ENCODE measurements at places on chromosomes 2 and 18.

GRCh38 chr2:201971531-201972228 is 62.0 kb upstream of the FZD7 start:
- DNase-seq, result no peak

DNA sequence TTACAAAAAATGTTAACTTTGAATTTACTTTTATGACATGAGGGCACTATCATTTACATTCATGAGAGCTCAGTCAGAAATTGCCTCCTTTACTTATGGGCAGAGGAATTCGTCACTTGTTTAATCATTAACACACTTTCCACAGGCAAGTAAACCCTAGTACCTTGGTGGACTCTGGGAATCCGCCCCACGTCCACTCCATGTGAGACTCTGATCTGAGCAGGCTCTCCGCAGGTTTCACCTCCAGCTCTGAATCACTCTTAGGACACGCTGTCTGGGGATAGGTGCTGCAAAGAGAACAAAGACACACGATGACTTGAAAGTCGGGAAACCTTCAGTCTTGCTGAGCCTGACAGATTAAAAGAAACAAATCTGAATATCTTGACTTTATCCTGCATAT is 73.6 kb downstream of the LPIN2 start:
- DNase-seq, result no peak

DNA sequence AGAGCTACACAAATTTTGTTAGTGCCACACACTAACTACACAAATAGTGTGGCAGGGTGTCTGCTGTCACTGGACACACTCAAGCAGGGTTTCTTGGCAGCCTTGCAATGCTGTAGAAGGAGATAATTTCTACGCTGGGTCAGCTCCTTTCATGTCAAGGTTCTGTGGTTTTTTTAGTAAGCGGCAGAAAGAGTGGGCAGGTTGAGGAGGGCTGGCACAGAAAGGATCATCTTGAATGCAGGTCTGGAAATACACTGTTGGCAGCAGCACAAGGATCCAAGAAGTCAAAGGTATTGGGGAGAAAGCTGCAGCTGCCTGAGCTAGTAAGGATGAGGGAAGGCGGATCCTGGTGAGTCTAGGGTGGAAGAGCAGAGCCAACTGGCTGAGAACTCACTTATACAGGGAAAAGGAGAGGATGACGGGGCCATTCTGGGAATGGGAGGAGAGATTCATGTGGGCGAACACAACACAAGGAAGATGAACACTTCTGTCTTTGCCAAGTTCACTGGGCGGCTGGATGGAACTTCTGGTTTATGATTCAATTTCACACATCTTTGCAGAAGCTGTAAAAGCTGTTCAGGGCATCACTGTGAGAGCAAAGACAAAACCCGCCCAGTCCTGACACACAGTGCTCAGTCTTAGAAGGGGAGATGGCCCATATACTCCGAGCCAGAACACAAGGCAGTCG is 16.9 kb upstream of the CYRIA start:
- no peak for DNase-seq

GRCh38 chr2:55012672-55013484 is 37.4 kb downstream of the RTN4 start:
- no peak for DNase-seq

- no peak for DNase-seq
Observed at GRCh38 chr2:129004940-129005490, 686.3 kb upstream of the HS6ST1 start.

GRCh38 chr2:195356026-195356425 is 301.0 kb upstream of the SLC39A10 start:
- DNase-seq, result no peak

GRCh38 chr2:119517433-119517832 is 6.8 kb downstream of the SCTR start:
- DNase-seq, result no peak

GRCh38 chr2:173935305-173935704 is 29.9 kb downstream of the SP3 start:
- DNase-seq, result no peak

DNA sequence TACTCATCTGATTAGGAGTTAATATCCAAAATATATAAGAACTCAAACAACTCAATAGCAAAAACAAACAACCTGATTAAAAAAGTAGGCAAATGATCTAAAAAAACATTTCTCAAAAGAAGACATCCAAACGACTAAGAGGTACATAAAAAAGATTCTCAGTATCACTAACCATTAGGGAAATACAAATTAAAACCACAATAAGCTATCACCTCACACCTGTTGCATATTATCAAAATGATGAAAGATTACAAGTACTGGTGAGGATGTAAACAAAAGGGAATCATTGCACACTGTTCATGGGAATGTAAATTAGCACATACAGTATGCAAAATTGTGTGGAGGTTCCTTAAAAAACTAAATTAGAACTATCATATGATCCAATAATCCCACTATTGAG is 865.5 kb downstream of the TMEM182 start:
- DNase-seq, result no peak

DNA sequence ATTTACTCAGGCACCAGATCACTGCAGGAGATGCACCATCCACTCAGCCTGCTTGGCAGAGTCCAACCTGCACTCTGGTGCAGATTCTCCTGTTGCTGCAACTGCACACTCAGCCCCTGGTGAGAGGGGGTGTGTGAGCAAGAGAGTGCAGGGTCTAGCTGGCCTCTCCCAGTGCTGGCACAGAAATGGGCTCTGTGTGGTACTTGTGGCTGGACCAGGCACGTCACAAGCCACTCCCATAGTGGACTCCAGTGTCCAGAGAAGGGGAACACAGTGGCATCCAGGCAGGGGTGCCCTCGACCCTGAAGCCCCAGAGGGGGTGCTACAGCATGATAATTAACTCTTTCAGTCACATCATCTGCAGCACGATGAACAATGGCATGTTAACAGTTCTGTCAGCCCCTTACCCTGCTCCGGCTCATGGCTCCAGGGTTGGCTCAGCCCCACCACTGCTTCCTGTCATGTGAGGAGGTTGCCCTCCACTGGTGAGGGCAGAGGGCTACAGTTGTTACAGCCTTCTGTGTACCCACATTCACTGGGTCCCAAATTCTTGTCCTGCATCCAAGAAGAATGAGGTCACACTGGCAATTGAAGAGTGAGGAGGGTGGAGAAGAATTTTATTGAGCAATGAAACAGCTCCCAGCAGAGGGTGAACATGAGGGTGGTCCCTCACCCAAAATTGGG is 135.7 kb downstream of the EVA1A start:
- DNase-seq, result no peak

DNA sequence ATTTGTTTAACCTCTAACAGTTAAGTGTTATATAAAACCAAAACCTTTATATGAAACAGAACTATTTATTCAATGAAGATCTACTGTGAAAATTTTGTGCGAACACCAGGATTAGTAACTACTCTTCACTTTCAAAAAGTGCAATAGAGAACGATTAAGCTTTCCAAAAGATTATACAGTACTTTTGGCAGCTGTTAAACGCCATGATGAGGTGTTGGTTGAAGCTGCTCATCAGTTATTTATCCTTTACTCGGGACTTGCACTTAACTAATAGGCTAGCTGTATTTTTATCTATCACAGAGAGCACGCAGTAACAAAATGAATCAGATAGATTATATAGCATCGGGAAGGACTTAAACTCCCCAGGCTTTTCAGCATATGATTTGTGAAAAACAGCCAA is 113.6 kb downstream of the GCA start:
- DNase-seq, result no peak

DNA sequence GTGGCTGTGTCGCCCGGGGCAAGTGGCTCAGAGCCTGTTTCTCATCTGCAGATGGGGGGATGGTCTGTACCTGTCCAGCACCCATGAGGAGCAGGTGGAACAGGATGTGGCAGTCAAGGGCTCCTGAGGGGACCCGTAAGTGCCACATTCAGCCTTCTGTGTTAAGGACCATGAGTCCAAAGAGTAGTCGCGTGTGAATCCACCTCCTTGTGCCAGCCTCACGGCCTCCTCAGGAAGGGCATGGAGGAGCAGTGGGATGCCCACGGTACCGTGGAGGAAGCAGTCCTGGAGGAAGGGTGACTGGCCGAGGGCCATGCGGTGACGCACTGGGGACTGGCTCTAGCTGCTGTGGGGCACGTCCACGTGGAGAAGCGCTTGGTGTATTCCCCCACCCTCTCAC is 61.1 kb downstream of the ODC1 start:
- no peak for DNase-seq

DNA sequence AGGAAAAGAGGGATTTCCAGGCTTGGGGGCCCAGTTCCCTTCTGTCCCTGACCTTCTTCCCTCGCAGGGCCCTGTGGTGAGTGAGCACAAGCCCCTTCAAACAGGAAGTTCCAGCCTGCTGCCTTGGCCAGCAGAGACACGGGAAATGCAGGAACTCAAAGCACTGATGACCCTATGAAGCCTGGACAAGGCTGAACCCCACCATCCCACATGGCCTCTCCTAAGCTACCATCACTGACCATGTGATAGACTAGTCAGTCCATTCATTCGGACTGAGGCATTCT is 196.4 kb downstream of the TNS1 start:
- DNase-seq, result no peak

DNA sequence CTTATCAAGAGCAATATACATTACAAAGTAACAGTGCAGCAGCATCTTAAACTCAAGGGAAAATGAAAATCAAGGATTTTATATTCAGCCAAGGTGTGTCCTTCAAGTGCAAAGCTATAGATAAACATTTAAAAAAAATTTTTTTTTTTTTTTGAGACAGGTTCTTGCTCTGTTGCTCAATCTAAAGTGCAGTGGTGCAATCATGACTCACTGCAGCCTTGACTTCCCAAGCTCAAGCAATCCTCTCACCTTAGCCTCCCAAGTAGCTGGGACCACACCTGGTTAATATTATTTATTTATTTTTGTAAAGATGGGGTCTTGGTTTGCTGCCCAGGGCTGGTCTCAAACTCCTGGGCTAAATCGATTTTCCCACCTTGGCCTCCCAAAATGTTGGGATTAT is 9.0 kb downstream of the CDKL4 start:
- DNase-seq, result no peak

- DNase-seq, result no peak
Observed at GRCh38 chr18:824179-824578, 12.1 kb upstream of the YES1 start.

GRCh38 chr2:226423498-226423960 is 376.1 kb downstream of the IRS1 start:
- no peak for DNase-seq

DNA sequence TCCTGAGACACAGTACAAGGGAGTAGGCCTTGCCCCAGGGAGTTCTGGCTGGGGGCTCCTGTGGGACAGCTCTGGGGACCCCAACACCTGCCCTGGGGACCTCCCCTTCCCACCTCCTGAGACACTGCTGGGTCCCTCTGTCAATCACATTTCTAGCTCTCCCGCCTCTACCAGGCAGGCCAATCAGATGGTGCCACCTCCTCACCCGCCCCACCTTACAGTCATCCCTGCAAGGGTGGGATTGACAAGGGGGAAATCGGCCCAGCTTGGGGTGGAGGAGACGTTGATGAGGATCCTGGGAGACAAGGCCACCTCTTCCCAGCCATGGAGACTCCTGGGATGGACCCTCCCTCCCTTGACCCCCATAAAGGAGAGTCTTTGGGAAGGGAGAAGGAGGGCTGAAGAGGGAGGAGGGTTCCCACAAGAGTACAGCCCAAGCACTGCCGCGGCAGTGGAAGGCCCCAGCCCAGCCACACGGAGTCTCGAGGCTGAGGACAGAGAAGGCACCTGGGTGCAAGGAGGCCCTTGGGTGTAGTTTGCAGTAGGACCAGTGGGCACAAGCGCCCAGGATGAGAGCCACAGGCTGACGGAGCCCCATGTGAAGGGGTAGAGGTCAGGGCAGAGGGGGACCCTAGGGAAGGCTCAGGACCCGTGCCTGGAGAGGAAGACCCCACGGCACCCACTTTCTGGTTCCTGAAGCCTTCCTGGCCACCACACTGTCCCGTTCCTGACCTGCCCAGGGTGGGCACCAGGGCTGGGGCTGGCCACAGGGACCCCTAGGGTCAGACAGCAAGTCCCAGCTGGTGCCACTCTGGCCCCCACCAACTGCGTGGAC is 109.9 kb upstream of the OTOS start:
- no peak for DNase-seq

GRCh38 chr2:148853458-148853857 is 21.6 kb upstream of the KIF5C start:
- DNase-seq, result no peak

- DNase-seq, result no peak
Observed at GRCh38 chr2:43086451-43087221, 139.8 kb downstream of the ZFP36L2 start.

GRCh38 chr2:120140866-120141265 is 82.3 kb downstream of the TMEM185B start:
- DNase-seq, result no peak

DNA sequence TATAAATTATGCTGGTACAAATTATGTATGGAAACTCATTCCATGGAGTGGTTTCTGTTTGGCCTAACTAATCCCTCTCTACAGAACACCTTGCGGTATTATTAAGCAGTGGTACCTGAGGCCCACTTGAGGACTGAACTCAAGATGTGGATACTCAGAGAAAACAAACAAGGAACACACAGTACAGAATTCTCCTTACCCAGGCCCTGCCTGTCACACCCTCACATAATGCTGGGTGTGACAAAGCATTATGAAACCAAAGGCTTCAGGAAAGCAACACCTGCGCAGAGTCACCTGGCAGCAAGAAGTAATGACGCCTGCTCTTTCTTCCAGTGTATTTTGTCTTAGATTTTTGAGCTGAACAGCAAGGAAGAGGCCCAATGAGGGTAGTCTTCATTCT is 264.7 kb downstream of the PAX3 start:
- DNase-seq, result no peak

GRCh38 chr2:237686659-237687136 is 59.3 kb downstream of the LRRFIP1 start:
- no peak for DNase-seq

GRCh38 chr2:237072067-237072931 is 13.4 kb upstream of the COPS8 start:
- no peak for DNase-seq

GRCh38 chr2:64859312-64860212 is 129.6 kb upstream of the SLC1A4 start:
- DNase-seq, result no peak

DNA sequence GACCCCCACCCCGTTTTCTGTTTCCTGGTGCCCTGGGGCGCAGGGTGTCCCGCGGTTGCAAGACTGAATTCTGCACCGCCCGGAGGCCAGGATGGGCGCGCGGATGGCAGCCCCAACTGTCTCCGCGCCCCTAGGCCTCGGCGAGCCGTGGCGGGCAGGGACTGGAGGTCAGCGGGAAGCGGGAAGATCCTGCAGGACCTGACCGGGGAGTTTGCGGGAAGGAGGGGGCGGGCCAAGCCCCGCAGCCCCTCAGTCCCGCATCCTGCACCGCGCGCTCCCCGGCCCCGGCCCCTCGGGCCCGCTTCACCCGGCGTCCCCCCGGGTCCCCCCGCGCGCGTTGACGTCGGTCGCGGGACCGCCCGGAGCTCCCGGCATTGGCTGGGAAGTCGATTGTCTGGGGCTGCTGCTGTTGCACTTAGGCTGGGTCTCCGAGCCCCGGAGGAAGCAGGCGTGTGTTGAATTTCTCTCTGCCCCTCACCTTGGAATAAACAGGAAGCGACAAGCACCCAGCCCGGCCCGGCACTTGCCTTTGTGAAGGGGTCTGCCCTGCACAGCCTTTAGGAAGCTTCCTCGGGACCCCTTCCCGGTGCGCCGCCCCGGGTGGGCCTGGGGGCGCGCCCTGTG is at the start of gene LDLRAD4:
TSS of gene LDLRAD4 (plus strand) at position 393 of the 624 bp plus-strand sequence.
- DNase-seq, result no peak

GRCh38 chr2:144358979-144359541 is 160.9 kb downstream of the ZEB2 start:
- no peak for DNase-seq
